GM23248 (cell line): ENCODE measurements at places on chromosomes 11 and 22. TPM values are rescaled to one million over a fixed set of nuclear protein-coding genes. Genes with fewer than 3 reads are reported as not detected.

DNA sequence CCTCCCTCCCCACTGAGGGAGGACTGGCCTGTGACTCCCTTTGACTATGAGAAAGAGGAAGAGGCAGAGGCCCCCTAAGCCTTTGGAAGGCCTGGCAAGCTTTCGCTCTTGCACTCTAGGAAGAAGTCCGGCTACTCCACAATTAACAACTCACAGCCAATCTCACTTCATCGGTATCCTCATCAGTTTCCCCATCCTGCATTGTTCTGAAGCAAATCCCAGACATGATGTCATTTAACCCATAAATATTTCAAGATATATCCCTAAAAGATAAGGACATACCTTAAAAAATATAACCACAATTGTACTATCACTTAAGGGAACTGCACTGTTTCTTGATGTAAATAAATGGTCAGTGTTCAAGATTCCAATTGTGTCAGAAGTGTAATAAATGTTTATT is 63.1 kb downstream of the CWC15 start:
- DNase-seq = no peak

- DNase-seq = no peak
These were observed 44.4 kb downstream of the AHNAK start for GRCh38 chr11:62502030-62502730.

DNA sequence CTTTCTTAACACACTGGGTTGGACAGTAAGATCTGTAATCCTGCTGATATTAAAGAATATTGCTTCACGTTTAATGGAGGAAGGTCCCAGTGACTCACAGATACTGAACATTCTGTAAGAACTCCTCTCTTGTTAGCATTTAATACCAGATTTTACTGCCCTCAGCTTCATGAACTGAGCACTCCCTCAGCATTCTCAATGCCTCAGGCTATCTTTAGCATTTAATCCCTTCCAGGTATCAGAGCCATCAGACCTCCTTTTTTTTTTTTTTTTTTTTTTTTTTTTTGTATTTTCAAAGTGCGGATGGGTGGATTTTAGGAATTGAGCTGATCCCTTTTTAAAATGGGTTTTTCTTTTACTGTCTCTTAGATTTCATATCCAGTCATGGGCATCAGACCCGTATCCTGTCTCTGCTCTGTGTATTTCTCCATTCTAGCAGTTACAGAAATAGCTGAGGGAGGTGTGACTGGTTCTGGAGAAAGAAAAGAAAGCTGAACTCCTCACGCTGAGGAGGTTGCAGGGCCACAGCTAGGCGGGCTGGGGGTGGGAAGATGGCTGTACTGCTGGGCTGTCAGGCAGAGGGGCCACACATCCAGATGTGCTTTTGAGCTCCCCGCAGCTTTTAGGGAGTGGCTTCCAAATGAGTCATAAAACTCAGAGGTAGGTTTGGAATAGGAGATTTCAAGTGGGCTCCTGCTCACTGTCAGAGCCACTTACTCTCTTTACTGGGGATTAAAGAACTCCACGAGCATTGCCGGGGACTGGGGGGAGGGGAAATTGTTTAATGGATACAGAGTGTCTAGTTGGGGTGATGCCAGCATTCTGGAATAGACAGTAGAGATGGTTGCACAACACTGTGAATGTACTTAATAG is 97.0 kb downstream of the SYT9 start:
- DNase-seq = peak; percentile 42

- no peak for DNase-seq
These were observed 18.8 kb downstream of the RRP7A start for GRCh38 chr22:42500836-42501179.

GRCh38 chr22:46813816-46814597 is 51.6 kb downstream of the TBC1D22A start:
- DNase-seq = peak; percentile 58

DNA sequence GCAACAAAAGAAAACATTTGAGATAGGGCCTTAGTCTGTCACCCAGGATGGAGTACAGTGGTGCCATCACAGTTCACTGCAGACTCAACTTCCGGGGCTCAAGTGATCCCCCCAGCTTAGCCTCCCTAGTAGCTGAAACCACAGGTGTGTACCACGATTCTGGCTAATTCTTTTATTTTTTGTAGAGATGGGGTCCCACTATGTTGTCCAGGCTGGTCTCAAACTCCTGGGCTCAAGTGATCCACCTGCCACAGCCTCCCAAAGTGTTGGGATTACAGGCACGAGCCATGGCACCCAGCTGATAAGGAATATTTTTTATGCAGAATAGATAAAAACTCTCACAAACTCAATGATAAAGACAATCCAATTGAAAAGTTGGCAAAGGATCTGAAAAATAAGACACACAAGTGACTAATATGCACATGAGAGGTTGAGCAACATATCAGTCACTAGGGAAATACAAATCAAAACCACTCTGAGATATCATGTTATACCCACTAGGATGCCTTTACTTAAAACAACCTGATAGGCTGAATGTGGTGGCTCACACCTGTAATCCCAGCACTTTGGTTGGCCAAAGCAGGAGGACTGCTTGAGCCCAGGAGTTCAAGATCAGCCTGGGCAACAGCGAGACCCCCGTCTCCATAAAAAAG is 33.9 kb upstream of the CLTCL1 start:
- DNase-seq = peak; percentile 39

The DDI1 gene
- not detected in 2 replicates for total RNA-seq
